ENCODE measurements at places on chromosomes 6 and 20. TPM values are rescaled to one million over a fixed set of nuclear protein-coding genes. Genes with fewer than 3 reads are reported as not detected.

- DNase-seq, result no peak
Measured at GRCh38 chr6:40195428-40196134, 261.3 kb upstream of the MOCS1 start.

- DNase-seq, result no peak
Measured at GRCh38 chr6:76770281-76770680, 693.0 kb downstream of the HTR1B start.

- DNase-seq, result no peak
Measured at GRCh38 chr6:151413372-151414145, 22.2 kb upstream of the ZBTB2 start.

GRCh38 chr20:45833030-45833882 is at the start of gene SNX21:
SNX21 (plus strand) TSS chr20:45833799; CDS start chr20:45833920, 121 bp downstream.
- peak; percentile 57 for DNase-seq

GRCh38 chr6:29769336-29769735 is 46.1 kb downstream of the HLA-F start:
- DNase-seq, result no peak

GRCh38 chr20:6012179-6012578 is 41.7 kb downstream of the LRRN4 start:
- no peak for DNase-seq

- no peak for DNase-seq
Measured at GRCh38 chr6:118768904-118769325, 117.5 kb upstream of the CEP85L start.

GRCh38 chr20:45340236-45340847 is 7.9 kb downstream of the SDC4 start:
- DNase-seq, result no peak

- DNase-seq, result no peak
Measured at GRCh38 chr6:152330961-152331360, 306.2 kb downstream of the SYNE1 start.

DNA sequence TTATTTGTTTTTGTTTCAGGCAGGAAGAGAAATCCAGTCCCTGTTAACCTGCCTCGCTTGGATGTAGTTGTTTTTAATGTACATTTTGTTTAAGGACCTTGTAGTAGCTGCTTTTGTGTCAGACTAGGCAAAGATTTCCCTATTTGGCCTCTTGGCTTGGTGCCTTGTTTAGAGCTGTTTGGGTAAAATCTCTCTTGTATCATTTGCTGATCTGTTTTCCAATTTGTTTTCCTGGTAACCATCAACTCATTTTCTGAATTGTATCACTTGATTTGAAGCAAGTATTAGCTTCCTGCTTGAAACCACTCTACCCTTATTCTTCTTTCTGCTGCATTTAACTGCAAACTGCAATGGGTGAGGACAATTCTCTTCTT is 160.7 kb downstream of the ZFAND3 start:
- no peak for DNase-seq

DNA sequence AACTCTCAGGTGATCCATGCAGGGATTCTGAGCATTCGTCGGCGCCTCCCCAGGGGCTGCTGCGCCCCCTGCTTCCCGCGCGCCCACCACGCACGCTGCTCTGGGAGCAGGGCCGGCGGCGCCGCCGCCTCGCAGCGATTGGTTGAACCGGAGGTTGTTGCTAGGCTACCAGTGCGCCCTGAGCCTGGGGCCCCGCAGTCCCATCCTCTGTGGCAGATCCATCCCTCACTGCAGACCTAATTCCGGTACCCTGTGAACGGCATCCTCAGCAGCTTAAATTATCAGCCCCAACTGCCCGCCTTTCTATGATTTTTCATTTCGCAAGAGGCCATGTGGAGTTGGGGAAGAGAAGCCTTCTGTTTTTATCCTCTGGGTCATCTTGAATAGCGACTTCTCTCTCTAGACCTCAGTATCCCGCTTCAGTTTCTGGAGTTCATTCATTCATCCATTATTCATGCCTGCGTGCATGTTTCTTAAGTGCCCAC is 15.4 kb downstream of the PNPLA1 start:
- no peak for DNase-seq

- no peak for DNase-seq
Measured at GRCh38 chr6:21137700-21138335, 455.7 kb upstream of the SOX4 start.

DNA sequence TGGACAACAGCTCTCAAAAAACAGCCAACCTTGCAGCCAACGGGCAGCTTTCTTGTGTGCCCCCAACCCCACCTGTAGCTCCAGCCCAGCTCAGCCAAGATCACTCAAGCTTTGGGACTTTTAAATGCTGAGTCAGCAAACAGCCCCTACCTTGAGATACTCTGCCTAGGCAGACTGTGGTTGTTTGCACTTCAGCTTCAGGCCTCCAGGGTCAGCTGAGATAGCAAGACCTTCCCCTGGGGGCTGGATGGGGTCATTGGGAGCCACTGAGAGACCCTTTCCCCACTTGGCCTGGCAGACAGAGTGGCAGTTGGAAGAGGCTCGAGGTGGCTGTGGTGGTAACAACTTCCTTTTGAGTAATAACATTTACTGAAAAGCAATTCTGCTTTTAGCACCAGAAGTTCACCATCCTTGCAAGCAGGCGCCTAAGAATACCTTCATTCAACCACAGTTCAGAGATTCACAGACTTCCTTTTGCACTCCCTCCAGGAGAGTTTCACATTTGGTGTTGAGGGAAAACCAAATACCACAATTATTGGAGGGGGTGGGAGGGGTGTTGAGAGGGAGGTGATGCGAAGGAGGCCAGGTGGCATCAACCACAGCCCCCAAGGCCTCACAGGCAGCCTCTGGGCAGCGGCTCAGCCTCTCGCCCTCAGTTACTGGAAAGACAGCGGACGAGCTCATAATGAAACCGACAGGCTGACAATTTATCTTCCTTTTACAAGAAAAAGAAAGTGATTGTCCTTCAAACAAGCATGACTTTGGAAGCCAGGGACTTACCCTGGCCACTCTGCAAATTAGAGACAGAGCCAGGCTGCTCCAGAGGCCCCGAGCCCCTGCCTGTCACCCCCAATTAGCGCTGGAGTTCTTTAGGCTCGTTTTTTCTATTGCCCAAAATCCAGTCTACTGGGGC is 148.1 kb downstream of the CEBPB start:
- no peak for DNase-seq

DNA sequence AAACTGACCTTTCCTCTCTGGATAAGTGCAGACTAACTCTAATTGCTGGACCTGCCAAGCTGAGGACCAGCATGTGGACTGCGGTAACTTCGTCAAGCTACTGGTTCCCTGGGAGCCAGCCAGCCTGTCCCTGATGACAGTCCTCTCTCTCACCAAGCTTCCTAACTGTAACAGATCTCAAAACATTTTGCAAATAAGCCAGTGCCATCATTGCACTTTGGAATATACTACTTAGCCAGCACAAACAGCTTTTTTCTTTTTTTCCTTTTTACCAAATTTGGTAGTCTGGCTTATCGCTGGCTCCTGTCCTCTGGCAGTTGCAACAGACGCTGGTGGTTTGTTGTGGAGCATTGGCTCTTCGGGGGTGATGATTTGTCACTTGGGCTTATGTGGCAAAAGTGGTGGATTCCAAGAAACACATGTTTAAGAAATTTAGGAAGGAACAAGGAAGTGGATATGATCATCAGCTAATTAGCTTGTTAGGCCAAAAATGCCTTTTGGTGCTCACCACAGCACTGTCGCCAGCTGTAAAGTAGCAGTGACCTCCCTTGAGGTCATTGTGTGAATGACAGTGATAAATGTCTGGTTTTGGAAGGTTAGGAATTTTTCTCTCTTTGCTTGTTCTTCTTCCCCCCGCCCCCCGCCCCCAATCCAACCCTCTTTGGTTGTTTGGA is 171.7 kb downstream of the CLIC5 start:
- DNase-seq, result no peak

DNA sequence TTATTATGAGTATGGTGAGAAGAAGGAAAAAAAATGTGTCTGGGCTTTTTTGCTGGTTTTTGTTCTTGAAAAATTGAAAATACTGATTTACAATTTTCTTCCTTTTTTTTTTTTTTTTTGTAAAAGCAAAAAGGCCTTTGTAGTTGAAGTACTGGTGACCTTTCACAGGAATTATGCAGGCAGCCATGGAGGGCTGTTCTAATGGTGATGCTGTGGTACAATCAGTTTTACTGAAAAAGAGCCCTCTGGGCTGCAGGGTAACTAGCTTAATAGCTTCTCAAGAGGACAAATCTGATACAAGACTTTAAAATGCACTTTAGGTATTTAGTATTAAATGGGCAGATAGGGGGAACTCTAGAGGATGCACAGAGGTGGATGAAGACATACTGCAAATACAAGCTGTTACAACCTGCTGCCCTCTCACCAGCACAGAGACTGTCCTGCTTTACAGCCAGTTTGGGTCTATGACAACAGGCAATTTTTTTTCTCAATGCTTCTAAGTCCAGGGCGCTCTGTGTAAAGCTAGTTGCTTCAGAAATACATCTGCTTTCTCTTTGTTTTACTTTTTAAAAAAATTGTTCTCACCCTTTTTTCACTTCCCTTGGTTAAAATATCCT is 61.6 kb upstream of the HS3ST5 start:
- no peak for DNase-seq

DNA sequence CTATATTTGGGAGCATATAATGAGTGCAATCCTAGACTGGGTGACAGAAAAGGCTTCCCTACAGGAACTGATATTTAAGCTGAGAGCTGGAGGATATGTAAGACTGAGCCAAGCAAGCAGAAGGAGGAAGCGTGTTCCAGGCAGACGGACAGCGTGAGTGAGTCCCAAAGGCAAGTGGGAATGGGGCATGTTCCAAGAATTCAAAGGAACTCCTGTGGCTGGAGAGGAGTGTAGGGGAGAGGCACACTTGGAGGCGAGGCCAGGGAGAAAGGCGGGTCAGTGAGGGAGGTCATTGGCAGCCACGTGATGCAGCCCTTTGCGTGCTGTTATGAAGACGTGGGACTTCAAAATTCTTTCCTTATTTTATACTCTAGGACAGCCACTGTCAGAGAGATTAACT is 27.9 kb upstream of the SGK1 start:
- DNase-seq, result no peak

DNA sequence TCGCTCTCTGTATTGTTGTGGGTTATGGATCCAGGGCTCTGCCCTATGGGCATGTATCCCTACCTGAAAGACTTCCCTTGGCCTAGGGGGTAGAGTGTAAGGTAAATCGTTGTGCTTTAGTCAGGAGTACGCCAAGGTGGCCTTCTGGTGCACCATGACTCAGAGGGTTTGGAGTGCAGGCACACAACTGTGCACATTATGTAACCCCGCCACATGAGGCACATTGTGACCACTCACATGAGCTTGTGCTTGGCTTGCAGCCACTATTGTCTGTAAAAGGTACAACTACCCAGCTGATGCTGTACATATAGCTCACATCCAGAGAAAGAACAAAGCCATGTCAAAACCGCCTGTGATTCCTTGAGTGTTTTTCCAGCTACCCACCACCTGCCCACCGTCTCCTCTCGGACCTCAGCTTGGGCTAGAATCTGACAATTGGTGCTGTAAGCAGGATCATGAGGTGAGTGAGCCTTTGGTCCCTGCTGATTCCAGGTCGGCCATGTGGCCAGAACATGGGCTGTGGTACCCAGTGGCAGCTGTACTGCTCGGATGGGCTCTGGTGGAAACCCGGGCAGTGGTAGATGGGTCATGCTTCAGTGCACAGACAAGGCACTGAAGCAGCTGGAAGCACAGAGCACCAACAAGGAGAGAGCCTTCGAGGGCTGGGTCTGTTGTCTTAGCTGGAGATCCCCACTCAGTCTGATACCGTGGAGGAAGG is 33.8 kb downstream of the HDDC2 start:
- no peak for DNase-seq

DNA sequence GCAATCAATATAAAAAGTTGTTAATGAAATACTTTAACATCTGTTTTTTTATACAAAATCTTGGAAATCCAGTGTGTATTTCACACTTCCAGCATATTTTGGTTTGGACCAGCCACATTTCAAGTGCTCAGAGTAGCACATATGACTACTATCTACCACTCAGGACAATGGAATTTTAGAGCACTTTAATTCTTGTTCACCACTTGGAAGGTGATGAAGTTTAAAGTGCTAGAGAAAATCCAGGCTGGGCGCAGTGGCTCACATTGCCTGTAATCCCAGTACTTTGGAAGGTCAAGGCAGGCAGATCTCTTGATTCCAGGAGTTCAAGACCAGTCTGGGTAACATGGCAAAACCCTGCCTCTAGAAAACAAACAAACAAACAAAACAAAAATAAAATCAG is 6.1 kb upstream of the SLC35B3 start:
- DNase-seq, result no peak

DNA sequence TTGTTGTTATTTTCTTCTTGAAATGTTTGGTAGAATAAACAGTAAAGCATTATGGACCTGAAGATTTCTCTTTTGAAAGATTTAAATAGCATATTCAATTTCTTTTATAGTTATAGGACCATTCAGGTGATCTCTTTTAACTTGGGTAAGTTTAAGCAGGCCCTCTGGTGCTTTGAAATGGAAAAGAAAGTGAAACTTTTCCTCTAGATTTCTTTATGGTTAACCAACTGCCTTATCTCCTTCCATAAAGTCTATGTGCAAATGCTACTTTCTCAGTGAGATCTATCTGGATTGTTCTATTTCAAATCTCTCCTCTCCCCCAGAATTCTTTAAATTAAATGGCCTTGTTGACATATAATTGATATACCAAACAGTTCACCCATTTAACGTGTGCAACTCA is 54.0 kb downstream of the PHACTR2 start:
- no peak for DNase-seq

DNA sequence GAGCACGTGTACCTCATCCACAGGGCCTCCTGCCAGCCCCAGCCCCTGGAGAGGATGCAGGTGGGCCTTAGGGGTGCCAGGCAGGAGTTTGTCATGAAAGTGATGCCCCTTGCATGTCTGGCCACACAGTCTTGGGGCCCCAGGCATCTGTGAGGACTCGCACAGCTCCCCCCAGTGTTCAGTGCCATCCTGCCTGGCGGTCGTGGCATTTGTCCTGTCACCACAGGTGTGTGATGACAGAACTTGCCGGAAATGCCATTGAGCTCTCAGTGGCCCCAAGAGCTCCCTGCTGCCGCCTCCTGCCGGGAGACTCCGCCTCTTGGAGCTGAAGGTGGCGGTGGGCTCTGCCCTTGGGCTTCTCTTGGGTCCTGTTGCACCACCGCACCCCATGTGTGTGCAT is 30.6 kb upstream of the ADRM1 start:
- no peak for DNase-seq

- no peak for DNase-seq
Measured at GRCh38 chr20:60371384-60371783, 413.2 kb downstream of the CDH26 start.

CNKSR3 gene
- total RNA-seq, result 7.3 TPM

TMEM244 gene
- total RNA-seq, result not detected

BPI gene
- not detected for total RNA-seq

ARMH2 gene
- total RNA-seq, result not detected

KIFC1 gene
- total RNA-seq, result 40.4 TPM

VIP gene
- 0.26 TPM for total RNA-seq

FAM83D gene
- 57.1 TPM for total RNA-seq

UTRN gene
- 250 TPM for total RNA-seq

SYNE1 gene
- 156 TPM for total RNA-seq

HMGCLL1 gene
- 0.07 TPM for total RNA-seq

MYMX gene
- total RNA-seq, result 0.13 TPM

PAK5 gene
- not detected for total RNA-seq

C20orf141 gene
- not detected for total RNA-seq
